ENCODE measurements at places on chromosomes 12 and 14.

- no peak overlapping the region for H3K27ac ChIP-seq
- no peaks in the 10 kb centered on the region for H3K36me3 ChIP-seq
- no peak for DNase-seq
- H3K4me3 ChIP-seq: no peak overlapping the region
Measured at GRCh38 chr12:129049917-129050316, 196.6 kb downstream of the GLT1D1 start.

DNA sequence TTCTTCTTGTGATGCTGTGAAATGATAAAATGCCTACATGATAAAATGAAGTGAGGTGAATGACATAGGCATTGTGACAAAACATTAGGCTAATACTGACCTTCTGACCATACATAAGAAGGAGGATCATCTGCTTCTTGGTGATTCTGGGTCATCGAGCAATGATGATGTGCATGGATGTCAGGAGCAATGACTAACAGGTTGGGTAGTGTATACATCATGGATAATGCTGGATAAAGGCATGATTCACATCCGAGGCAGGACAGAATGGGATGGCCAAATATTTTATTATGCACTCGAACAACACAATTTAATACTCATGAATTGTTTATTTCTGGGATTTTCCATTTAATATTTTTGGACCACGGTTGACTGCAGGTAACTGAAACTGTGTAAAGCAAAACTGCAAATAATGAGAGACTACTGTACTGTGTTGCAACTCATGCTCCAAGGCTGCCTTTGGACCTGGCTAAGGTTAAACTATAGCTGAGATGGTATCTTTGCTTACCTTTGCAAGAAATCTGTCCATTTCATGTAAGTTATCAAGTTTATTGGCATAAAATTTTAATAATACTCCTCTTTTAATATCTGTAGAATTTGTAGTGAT, 7.6 kb upstream of the SLC25A21 start:
- no peak for DNase-seq
- no peak overlapping the region for H3K27ac ChIP-seq
- H3K4me1 ChIP-seq: no peaks in the 10 kb centered on the region
- H3K36me3 ChIP-seq: no peaks in the 10 kb centered on the region
- no peak overlapping the region for H3K4me3 ChIP-seq

DNA sequence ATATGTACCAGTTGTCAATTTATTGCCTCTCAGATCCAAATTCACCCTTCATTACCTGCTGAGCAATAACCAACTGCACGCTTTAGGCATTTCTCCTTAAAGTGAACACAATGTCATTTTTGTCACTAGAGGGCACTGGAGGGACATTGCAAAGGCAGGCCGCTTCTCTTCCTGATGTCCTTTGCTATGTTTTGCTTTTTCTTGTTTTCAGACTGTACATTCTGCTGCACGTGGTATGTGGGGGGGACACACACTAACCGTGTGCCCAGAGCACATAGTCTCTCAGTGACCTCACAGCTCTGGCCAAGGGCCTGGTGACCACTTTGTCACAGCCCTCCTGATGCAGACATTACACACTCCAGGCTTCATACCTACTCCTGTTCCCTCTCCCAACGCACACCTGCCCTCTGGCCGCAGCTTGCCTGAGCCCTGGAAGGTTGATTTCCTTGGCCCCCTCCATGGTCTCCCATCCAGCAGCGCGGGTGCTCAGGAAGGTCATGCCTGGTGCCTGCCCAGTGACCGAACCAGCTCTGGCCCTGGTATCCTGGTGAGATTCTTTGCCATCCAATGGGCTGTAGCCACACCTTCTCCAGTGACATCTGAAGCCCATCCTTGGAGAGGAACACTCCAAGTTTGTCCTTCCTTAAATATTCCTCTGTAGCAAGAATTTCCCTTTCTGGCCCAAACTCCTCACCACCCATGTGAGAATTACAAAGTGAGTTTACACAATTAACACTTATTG, 39.9 kb downstream of the MYO1H start:
- peaks cover 4% of the 10 kb centered on the region for H3K27me3 ChIP-seq

DNA sequence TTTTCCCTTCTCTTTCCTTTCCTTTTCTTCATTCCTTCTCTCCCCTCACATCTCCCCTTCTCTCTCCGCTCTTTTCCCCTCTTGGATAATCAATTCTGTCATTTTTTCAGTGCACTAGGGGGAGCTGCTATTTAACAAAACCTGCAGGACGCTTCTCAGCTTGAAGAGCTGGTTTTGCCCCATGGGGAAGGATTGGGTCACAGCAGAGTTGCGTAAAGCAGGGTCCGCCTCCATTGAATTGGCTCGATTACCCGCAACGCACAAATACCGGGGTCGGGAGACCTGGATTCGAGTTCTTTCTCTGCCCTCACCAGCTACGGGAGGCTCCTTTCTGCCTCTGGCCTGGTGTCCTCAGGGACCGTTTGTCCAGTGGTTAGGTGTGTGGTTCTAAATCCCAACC, 42.1 kb upstream of the CHGA start:
- peaks cover 6% of the 10 kb centered on the region for H3K4me1 ChIP-seq
- DNase-seq: no peak
- H3K36me3 ChIP-seq: no peaks in the 10 kb centered on the region
- no peak overlapping the region for H3K27ac ChIP-seq

- no peak overlapping the region for H3K4me3 ChIP-seq
- no peaks in the 10 kb centered on the region for H3K36me3 ChIP-seq
- DNase-seq: no peak
- peaks cover 25% of the 10 kb centered on the region for H3K4me1 ChIP-seq
- peaks cover 21% of the 10 kb centered on the region for H3K27me3 ChIP-seq
Measured at GRCh38 chr12:48966177-48966895, 5.2 kb downstream of the WNT10B start.

- H3K36me3 ChIP-seq: no peaks in the 10 kb centered on the region
- H3K4me3 ChIP-seq: no peak overlapping the region
- H3K27me3 ChIP-seq: no peaks in the 10 kb centered on the region
- no peak overlapping the region for H3K27ac ChIP-seq
Measured at GRCh38 chr14:60768602-60769001, 34.0 kb downstream of the MNAT1 start.

DNA sequence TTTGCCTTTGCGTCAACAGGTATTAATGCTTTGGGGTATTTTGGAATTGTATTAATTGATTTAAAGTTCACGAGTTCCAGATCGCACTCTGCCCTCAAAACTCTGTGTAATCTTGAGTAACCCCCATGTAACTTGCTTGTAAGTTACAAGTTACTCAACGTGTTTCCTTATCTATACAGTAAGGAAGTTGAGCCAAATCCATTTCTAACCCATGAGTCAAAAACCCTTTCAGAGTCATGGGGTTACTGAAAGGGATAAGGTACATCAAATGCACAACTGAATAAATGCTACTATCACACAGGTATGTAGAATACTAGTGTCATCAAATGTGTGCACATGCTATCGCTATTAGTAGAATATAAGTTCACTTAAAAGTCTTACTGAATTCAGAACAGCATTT, 28.6 kb upstream of the ADAMTS20 start:
- DNase-seq: no peak
- H3K27me3 ChIP-seq: no peaks in the 10 kb centered on the region
- no peaks in the 10 kb centered on the region for H3K4me1 ChIP-seq
- H3K27ac ChIP-seq: no peak overlapping the region

DNA sequence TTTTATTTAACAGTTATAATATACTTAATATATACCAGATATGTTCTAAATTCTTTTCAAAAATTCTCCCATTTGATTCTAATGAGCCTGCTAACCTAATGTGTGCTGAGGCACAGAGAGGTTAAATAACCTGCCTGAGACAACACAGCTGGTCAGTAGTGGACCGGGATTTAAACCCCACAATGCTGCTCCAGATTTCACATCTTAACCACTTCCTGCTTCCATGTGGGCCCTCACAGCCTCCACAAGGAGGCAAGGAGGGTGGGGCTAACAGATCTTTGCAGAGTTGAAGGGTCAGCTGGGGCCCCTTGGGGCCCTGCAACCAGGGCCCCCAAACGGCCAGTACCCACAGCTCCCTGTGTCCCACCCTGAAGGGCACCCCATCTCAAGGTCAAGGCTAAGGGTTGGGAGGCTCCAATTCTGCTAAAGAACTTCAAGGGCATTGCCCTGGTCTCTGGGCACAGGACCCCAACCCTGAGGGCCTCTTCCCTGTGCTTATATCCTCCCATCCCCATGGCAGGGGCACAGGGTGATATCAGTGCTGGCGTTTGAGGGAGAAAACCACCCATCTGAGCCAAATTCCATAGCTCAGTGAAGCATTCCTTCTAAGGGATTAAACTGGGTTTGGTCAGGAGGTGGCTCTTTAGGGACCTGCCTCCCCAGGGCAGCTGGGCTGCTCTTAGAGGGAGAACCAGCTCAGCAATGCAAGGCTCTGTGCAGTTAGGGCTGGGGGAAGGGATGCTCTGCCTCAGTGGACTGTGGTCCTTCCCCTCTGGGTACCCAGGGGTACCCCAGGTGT, 2.2 kb downstream of the KRT80 start:
- H3K36me3 ChIP-seq: no peaks in the 10 kb centered on the region
- no peaks in the 10 kb centered on the region for H3K27me3 ChIP-seq
- peaks cover 65% of the 10 kb centered on the region for H3K4me1 ChIP-seq
- H3K27ac ChIP-seq: no peak overlapping the region

DNA sequence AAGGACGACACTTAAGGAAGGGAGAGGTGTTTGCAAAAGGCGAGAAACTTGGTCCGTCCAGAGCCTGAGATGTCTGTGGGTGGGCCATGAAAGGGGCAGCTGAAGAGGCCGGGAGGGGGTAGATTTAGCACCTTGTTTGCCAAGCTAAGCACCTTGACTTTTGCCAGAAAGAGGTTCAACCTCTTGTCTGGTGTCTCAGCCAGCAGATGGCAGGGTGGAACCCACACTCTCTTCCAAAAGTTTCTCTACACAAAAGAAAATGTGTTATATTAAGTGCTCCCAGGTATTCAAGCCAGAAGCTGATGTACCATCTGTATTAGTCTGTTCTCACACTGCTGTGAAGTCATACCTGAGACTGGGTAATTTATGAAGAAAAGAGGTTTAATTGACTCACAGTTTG, 69.9 kb downstream of the SUDS3 start:
- H3K27ac ChIP-seq: no peak overlapping the region
- H3K4me1 ChIP-seq: no peaks in the 10 kb centered on the region
- H3K27me3 ChIP-seq: no peaks in the 10 kb centered on the region
- DNase-seq: no peak

- no peak overlapping the region for H3K27ac ChIP-seq
- no peak overlapping the region for H3K4me3 ChIP-seq
- H3K36me3 ChIP-seq: no peaks in the 10 kb centered on the region
- H3K4me1 ChIP-seq: peaks cover 6% of the 10 kb centered on the region
- DNase-seq: no peak
Measured at GRCh38 chr14:71328183-71328582, 420.9 kb downstream of the PCNX1 start.

GRCh38 chr12:25477217-25477616, 75.9 kb downstream of the LMNTD1 start:
- H3K4me1 ChIP-seq: no peaks in the 10 kb centered on the region
- H3K36me3 ChIP-seq: no peaks in the 10 kb centered on the region
- H3K27ac ChIP-seq: no peak overlapping the region
- no peak for DNase-seq
- no peaks in the 10 kb centered on the region for H3K27me3 ChIP-seq

GRCh38 chr14:90969531-90970166, 90.8 kb downstream of the RPS6KA5 start:
- H3K27ac ChIP-seq: no peak overlapping the region
- DNase-seq: no peak
- H3K36me3 ChIP-seq: no peaks in the 10 kb centered on the region

- DNase-seq: no peak
- H3K27ac ChIP-seq: no peak overlapping the region
- H3K27me3 ChIP-seq: no peaks in the 10 kb centered on the region
- no peak overlapping the region for H3K4me3 ChIP-seq
Measured at GRCh38 chr14:68492381-68493151, 300.3 kb downstream of the ZFP36L1 start.

DNA sequence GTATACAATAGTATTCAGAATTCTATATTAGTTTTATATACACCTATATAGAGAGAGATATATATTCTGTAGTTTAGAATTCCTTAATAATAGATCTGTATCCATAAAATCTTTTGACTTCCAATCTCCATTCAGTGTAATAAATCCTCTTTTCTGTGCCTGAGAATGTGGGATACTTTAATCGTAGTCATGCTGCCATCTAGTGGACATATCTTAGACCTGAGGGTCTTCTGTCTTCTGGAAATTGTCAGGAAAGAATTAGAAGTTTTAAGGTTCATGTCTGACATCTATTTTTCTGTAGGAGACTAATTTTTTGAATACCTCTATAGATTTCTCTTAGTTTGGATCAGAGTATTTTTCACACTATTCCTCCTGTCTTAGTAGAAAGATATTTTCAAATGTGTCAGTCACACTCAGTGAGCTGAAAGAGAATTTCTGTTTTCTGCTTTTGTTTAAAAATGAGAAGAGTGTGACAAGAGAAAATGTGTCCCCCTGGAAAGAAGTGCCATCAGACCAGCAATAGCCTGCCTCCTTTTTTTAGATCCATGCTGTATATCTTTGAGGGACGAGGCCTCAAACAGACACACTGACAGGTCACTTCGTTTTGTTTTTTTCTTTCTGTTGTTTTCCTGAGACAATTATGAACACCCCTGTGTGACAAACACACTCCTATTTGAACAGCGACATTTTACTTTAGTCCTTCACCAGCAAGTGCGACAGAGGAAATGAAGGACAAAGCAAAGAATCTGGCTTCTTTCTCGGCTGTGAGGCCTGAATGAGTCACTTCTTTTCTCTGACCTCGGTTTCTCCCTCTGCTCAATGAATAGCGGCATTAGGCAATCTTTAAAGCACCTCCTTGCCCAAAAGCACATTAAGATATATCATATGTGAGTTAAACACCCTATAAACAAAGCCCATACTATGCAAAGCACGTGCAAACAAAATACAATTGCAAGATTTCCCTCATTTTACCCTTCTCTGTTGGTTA, 96.3 kb downstream of the GALC start:
- DNase-seq: no peak
- no peaks in the 10 kb centered on the region for H3K36me3 ChIP-seq
- H3K27me3 ChIP-seq: no peaks in the 10 kb centered on the region
- no peaks in the 10 kb centered on the region for H3K4me1 ChIP-seq

- no peak overlapping the region for H3K27ac ChIP-seq
- H3K4me1 ChIP-seq: peaks cover 13% of the 10 kb centered on the region
- H3K4me3 ChIP-seq: no peak overlapping the region
- no peaks in the 10 kb centered on the region for H3K27me3 ChIP-seq
- H3K36me3 ChIP-seq: no peaks in the 10 kb centered on the region
Measured at GRCh38 chr12:108589840-108590229, 8.0 kb downstream of the TMEM119 start.

DNA sequence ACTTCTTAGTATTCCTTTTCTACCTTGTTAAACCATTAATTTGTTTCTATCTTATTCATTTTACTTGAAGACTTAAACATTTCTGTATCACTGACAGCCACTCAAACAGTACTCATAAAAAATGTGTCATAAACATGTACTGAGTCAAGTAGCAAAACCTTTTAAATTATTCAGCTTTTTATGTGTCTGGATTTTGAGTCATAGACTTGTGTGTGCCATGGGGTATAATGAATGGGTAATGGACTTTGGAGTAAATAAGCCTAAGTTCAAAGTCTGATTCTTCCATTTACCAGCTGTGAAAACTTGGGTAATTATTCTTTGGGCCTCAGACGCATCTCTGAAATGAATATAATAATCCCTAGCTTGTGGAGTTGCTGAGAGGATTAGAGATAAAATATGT, 199.0 kb downstream of the RAD51B start:
- no peaks in the 10 kb centered on the region for H3K36me3 ChIP-seq
- no peak for DNase-seq
- H3K4me3 ChIP-seq: no peak overlapping the region

GRCh38 chr12:52670506-52670905, 9.7 kb downstream of the KRT1 start:
- H3K27me3 ChIP-seq: peaks cover 3% of the 10 kb centered on the region
- DNase-seq: no peak
- no peaks in the 10 kb centered on the region for H3K4me1 ChIP-seq
- no peak overlapping the region for H3K4me3 ChIP-seq

GRCh38 chr12:72368719-72369422, 96.7 kb downstream of the TRHDE start:
- no peak overlapping the region for H3K27ac ChIP-seq
- H3K36me3 ChIP-seq: no peaks in the 10 kb centered on the region
- H3K4me3 ChIP-seq: no peak overlapping the region
- no peaks in the 10 kb centered on the region for H3K27me3 ChIP-seq
- DNase-seq: no peak
